M059J (cell line): ENCODE measurements at places on chromosomes 3 and 15. TPM values are rescaled to one million over a fixed set of nuclear protein-coding genes. Genes with fewer than 3 reads are reported as not detected.

Gene PIGBOS1
- total RNA-seq, result 12.2 and 23.2 TPM in 2 replicates

Gene NTRK3
- 0.86 and 1.4 TPM in 2 replicates for total RNA-seq

Gene ECE2
- total RNA-seq, result not detected in 2 replicates

Gene SETD5
- total RNA-seq, result 39.5 and 57.2 TPM in 2 replicates

Gene PIF1
- total RNA-seq, result 9.0 and 11.1 TPM in 2 replicates

Gene LAMB2
- total RNA-seq, result 229 and 329 TPM in 2 replicates

Gene RPL4
- 2,422 and 2,963 TPM in 2 replicates for total RNA-seq

Gene RASGRP1
- 0.22 and 0.52 TPM in 2 replicates for total RNA-seq

Gene CRYGS
- total RNA-seq, result 0.47 and 0.57 TPM in 2 replicates

Gene TTLL13
- total RNA-seq, result 0.42 TPM in 1 of 2 replicates, not detected in the other

Gene ITIH4
- 0.02 TPM in 1 of 2 replicates, not detected in the other for total RNA-seq

Gene APH1B
- total RNA-seq, result 7.7 and 8.8 TPM in 2 replicates

Gene MST1R
- total RNA-seq, result 0.17 and 1.4 TPM in 2 replicates

Gene GRK7
- not detected in 2 replicates for total RNA-seq

Gene MYH15
- total RNA-seq, result 0.05 and 0.44 TPM in 2 replicates

Gene CLDN18
- total RNA-seq, result not detected in 2 replicates

Gene KCNMB3
- total RNA-seq, result 0.52 and 1.1 TPM in 2 replicates

Gene UCN2
- total RNA-seq, result 0.17 and 2.7 TPM in 2 replicates

Gene TTC21A
- 0.10 and 1.4 TPM in 2 replicates for total RNA-seq

Gene SYNPR
- not detected in 2 replicates for total RNA-seq

Gene PRKCD
- 1.5 and 4.3 TPM in 2 replicates for total RNA-seq

Gene SNX1
- 21.9 and 29.8 TPM in 2 replicates for total RNA-seq

Gene KBTBD13
- not detected in 2 replicates for total RNA-seq

Gene RARRES1
- total RNA-seq, result 1.8 and 3.7 TPM in 2 replicates

Gene XRN1
- total RNA-seq, result 19.0 and 28.3 TPM in 2 replicates
